ELF-1 (cell line): ENCODE measurements at places on chromosomes 4 and X.

DNA sequence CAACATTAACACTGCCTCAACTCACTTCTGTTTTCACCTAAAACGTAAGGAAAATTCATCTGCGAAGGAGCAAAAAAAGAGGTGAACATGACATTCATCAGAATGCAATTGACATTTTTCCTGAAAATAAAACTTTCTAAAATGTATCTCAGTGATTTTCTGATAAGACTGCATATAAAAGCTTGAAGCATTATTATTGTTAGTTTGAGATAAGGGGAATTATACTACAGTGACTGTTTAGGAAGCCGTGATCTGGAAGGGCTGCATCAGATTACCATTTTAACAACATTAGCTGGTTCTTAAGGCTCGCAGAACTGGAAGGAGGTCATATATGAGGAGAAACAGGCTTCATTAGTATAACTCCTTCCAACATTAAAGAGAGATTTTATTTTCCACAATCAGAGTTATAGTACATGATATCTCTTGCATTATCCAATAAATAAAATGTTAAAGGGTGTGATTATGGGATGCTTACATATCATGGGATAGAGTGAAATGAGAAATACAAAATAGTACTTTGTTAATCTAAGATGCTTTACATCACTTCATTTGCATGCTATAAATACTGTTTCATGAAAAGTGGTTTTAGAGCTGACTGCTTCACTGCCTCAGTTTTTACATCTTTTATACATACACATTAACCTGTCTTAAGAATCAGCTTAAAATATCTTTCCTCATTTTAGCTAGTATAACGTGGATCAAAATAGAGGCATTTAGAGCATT is 1820.1 kb upstream of the TENM3 start:
- DNase-seq, result no peak

GRCh38 chr4:160136021-160136420 is 1033.1 kb downstream of the RAPGEF2 start:
- DNase-seq, result no peak

- DNase-seq, result no peak
Measured at GRCh38 chrX:470686-471085, 84.0 kb upstream of the PPP2R3B start.

- DNase-seq, result no peak
Measured at GRCh38 chr4:16608123-16608522, 290.3 kb downstream of the LDB2 start.

DNA sequence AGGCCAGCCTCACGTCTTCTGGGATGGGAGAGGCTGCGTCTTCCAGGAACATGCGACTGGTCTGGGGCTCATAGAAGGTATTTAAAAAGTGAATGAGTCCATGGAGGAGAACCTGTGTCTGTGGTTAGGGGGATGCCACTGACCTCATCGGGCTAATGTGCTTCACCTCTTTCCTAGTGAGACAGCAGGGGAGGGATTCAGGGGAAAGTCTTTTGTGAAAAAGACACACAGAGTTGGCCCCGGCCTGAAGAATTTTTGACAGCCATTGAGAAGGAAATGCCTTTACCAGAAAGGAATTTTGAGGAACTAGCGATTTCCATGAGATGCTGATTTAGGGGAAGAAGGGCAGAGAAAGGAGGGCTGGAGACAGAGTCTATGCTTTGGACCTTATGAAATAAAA is 11.0 kb upstream of the C4orf50 start:
- DNase-seq, result no peak
